ENCODE measurements at places on chromosomes 3 and 15.

- no peak for DNase-seq
These were observed 6.6 kb upstream of the MNS1 start for GRCh38 chr15:56471440-56472069.

DNA sequence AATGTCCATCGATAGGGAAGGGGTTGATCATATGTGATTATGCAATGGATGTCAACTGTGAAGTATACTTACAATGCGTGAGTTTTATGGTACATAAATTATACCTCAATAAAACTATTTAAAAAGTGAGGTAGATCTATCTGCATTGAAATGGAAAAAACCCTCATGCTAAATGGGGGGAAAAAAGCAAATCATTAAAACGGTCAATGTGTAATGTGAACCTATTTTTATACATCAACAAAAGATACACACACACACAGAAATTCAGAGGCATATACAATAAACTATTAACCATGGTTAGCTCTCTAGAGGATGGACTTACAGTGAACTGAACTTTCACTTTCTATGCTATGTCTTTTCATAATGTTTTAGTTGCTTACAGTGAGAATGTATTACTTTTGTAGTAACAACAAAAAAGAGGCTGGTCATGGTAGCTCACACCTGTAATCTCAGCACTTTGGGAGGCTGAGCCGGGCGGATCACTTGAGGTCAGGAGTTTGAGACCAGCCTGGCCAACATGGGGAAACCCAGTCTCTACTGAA is 23.1 kb downstream of the STIMATE start:
- DNase-seq: no peak

DNA sequence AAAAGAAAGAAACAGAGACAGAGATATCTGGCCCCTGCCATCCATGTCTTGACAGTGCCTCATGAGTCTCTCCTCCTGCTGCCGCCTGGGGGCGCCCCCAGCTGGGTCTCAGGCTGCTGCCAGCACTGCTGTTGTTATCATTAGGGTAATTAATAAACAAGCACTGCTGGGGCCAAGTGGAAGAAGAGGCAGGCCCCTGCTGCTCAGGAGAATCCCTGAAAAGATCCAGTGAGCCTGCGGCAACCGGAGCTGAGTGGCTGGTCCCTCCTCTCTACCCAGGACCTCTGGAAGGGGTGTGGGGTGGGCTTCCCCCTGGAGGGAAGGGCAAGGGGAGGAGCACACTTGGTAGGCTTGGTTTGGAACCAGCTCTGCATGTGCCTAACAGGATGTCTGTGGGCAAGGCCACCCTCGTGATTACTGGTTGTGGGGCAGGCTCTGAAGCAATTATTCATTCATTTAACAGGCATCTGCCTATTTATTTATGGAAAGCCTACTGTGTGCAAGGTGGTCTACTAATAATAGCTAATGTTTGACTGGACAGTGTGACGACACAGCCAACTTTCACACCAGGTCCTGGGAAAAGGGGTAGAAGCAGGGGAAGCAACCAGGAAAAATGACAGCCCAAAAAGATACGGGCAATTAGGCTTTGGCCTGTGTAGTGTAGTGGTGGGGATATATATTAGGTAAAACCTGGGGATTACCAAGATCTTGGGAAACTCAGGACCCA is 1.2 kb upstream of the TYRO3 start:
- peak; percentile 83 for DNase-seq

DNA sequence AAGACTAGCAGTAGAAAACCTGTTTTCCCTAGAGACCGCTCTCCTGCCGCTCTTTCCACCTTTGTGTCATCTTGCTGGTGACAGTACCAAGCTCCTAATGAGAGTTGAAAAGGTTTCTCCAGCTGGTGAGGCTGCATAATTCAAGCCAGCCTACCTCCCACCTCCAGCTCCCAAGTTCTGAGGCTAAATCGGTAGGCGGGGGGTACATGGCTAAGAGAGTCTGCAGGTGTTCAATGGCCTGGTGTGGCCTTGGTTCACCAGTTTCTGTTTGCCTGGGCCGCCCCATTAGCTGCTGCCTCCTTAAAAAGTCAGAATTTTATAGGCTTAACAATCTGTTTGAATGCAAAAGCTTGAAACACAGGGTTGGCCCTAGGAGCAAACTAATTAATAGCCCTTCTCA is 262.8 kb downstream of the SLCO3A1 start:
- DNase-seq: no peak

DNA sequence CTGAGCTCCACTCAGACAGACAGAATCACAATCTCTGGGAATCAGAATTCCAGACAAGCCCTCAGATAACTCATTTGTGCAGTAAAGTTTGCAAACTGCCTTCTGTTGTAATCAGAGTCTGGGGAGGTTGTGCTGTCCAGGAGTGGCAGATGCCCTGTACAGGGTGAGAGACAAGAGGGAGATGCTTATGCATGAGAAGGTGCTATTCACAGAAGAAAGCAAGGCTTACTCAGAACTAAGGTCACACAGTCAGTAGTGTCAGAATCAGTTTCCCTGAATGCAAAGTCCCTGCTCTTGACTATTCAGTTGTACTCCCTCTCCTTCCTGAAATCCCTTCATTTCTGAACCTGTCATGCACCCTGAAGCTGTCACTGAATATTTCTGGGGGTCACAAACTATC is 43.7 kb downstream of the SRPRB start:
- DNase-seq: no peak

GRCh38 chr3:59606638-59607266 is 556.9 kb upstream of the CFAP20DC start:
- no peak for DNase-seq

- DNase-seq: no peak
These were observed 1146.6 kb downstream of the ROBO1 start for GRCh38 chr3:78621061-78621716.

DNA sequence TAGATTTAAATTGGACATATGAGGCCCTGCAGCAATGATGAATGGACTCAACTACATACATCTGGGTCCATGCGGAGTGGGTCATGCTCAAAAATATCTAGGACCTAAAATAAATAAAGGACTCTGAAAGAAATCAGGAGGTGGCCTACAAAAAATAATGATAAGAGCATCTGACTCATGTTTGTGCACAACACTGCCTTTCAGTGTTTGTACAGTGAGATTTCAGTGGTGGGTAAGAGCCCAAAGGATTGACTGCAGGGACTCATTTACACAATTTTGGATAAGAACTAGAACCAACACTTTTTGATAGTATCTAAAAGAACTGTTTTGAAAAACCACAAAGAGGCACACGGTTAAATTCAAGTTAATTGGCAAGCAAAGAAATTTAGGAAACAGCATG is 285.5 kb downstream of the SLC9A9 start:
- DNase-seq: no peak

DNA sequence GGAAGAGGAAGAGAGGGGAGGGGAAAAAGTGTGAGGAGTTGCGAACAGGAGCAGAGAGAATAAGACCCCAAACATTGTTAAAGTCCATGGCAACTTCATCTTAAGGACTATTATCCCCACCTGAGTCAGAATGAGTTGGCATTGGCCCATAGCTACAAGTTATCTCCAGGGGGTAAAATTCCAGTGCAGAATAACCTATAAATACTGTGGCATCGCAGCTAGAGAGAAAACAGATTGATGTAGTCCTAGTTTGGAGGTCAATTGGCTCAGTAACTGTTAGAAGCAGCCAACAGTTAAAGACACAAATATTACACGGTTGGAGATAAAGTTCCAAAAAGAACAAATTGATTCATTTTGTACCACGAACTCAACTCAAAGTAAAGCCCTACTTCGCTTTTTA is 313.9 kb upstream of the CCDC54 start:
- peak; percentile 25 for DNase-seq

DNA sequence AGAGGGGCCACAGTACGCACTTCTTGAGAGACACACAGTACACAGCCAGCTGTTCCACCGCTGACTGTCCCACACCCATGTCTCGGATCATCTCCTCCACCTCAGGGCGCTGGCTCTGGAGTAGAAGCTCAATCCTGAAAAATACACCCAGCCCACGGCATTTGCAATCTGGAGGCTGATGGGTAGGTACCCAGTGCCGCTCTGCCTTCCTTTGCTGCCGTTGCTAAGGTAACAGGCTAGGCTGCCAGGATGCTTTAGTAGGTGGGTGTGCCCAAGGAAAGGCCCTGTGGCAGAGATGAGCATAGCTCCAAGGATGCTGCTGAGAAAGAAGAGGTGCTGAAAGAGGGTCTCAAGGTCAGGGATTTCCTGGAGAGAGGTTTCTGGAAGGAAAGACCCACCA is 14.6 kb downstream of the TRAIP start:
- no peak for DNase-seq

GRCh38 chr3:852033-852432 is 240.8 kb upstream of the CNTN6 start:
- DNase-seq: peak; percentile 9

DNA sequence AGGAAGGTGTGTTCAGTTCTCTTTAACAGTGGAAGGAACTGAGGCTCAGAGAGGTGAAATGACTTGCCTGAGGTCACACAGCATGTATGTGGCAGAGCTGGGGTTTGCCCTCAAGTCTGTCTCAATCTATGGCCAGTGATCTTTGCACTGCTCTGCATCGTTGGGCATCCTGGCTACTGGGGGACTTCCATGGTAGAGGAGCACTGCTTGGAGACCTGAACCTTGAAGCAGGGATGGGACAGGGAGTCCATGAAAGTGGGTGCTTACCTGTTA is 2.0 kb downstream of the CORO2B start:
- DNase-seq: no peak

- no peak for DNase-seq
These were observed 2.1 kb upstream of the SNX22 start for GRCh38 chr15:64149424-64149823.

DNA sequence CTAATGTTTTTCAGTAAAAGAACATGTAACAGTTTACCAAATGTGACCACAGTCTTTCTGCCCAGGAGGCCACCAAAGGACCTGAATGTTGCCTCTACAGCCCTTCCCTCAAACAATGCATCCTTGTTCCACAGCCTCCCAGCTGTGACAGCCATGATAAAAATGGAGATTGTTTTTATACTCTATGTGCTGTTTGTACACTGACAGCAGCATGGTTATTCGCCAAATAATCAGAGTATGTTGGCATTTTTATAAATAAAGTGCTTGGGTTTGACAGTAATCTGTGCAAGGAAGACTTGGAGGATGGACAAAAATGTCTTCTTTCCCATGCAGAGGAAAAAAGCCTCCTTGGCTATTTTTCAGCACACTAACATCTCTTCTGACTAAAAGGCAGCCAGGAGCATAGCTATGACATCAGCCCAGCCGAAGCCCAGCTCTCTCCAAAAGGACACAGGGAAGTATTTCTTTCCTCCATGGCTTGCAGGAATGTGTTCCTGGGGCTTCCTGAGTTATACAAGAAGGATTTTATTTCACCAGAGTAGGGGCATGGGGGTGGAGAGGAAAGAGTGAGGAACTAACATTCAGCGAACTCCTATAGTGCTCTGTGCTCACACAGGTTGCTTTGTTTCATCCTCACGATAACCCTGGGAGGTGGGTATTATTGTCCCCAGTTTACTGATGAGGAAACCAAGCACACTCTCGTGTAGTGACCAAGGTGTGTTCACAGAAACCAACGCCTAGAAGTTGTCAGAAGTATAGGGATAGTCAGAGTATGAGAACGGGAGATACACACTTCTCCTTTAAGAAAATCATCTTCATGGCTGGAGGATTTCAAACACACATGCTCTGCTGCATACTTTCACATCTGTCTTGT is 339.7 kb downstream of the MECOM start:
- DNase-seq: peak; percentile 82

DNA sequence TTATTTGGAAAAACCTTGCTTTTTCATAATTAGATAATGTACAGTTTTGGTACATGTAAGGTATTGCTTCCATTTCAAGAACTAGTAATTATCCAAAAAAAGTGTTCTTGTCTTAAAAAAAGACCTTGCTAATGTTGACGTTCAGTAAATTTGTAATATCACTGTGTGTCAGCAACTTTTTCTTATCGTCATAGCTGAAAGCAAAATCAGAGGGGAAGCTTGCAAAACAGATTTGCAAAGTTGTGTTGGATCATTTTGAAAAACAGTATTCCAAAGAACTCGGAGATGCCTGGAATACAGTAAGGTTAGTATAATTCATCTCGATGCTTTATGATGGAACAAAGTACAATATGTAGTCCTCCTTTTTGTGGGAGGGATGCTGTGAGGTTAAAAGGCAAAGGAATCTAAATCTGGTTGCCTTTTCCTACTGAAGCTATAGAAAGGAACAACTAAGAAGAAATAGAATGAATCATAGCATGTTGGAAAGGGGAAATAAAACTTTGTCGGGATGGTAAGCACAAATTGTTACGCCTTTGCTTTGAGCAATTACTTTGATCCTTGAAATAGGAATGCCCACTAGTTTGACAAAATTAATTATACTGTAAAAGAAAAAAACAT is 1.5 kb downstream of the NSUN3 start:
- DNase-seq: no peak

GRCh38 chr15:24877174-24877573 is 77.6 kb upstream of the SNRPN start:
- DNase-seq: no peak
